Activated naive CD8-positive, alpha-beta T cell treated with anti-CD3 and anti-CD28 coated beads, Interleukin-2, amount 10 ng/mL, durations not matched to agents 7 days and 5 days (primary cell): ENCODE measurements at places on chromosomes 2 and 18. TPM values are rescaled to one million over a fixed set of nuclear protein-coding genes. Genes with fewer than 3 reads are reported as not detected.

- no peak for DNase-seq
Observed at GRCh38 chr2:51717312-51717711, 685.4 kb upstream of the NRXN1 start.

BCL11A gene
- 0.40 TPM for total RNA-seq

- no peak for DNase-seq
Observed at GRCh38 chr2:230230087-230230486, 4.6 kb downstream of the SP140 start.

DNA sequence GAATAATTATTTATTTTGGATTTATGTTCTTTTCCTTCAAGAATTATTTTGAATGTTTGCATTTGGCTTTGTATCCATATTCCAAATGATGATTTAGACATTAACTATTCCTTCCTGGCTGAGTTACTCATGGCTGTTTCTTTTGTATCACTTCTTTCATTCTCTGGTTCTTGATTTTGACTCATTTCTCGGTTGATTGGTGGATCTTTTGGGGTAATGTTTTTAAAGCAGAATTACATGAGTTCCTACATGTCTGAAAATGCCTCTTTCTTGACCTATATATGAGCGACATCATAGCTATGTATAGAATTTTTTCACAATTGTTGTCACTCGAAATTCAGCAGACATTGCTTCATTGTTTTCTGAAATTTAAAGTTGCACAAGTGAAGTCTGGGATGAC, 39.5 kb downstream of the CYP26B1 start:
- no peak for DNase-seq

DNA sequence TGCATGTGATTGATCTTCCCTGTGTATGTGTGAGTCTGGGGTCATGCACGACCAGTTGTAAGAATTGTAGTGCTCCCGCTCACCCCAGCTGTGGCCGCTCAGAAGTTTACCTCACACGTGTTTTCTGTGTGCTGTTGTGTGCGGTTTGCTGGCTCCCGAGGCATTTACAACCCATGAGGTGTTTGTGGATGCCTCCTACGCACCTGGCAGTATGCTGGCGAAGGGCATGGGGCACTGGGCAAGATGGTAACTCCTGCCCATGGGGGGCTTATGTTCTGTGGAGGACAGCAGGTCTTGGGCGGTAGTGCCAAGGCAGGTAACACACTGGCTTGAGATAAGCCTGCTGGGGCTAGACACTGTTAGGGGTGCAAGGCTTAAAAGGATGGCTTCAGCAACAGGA, 102.6 kb upstream of the HS6ST1 start:
- DNase-seq: no peak

SLC23A3 gene
- total RNA-seq: 4.7 TPM

- DNase-seq: no peak
Observed at GRCh38 chr2:15614545-15615300, 23.1 kb downstream of the DDX1 start.
